SK-N-SH (cell line): ENCODE measurements at places on chromosomes 6 and 20.

DNA sequence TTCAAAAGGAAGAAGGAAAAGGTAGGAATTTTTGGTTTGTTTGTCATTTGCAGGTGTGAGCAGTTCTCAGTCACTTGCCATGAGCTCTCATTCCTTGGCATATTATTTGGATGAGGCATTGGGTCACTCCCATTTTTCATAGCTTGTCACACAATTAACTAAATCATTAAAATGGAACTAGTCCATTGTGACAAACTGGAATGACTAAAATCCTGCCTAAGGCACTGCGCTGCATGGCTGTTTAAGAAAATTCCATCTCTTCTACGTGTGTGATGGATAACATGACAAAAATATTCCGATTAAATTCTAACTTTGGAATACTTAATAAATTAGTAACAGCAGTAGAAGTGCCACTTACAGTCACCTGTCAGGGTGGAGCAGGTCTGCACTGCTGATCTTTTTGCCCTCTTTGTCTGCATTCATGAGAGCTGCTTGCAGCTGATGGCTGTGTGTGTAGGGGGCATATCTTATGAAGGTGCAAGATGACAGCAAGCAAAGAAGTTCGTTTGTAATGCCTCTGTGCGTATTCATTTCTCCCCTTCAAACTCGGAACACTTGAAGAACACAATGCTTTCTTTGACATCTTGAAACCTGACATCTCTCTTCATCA lies 1292.6 kb upstream of the MAP3K7 start:
- DNase-seq = no peak

DNA sequence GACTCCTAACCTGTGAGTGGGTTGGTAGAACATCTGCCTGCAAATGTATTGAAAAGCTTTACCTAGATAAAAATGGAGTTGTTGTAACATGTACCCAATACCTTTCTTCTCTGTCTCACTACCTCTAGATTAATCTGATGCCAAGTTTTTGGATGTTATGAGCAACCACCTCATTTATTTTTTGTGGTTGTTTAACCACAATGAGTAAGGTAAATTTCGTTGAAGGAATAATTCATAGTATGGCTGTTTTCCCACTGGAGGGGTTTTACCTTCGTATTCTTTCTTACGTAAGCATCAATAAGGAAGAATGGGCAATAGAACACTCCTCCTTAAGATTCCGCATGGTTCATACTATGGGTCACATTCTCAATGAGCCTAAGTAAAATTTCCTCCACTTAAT lies 165.4 kb downstream of the CDH26 start:
- no peak for DNase-seq

GRCh38 chr6:118712969-118713368 lies 61.6 kb upstream of the CEP85L start:
- no peak for DNase-seq

DNA sequence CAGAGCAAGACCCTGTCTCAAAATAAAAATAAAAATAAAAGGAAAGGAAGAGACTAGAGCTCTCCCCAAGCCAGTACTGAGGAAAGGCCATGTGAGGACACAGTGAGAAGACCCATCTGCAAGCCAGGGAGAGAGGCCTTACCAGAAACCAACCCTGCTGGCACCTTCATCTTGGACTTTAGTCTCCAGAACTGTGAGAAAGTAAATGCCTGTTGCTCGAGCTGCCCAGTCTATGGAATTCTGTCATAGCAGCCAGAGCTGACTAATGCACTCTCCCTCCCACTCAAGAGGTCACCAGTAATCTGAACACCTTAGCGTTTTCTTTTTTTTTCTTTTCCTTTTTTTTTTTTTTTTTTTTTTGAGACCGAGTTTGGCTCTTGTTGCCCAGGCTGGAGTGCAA lies 7.3 kb upstream of the PRPH2 start:
- no peak for DNase-seq

GRCh38 chr6:149054559-149055194 lies 262.8 kb upstream of the TAB2 start:
- no peak for DNase-seq

GRCh38 chr6:37256692-37257319 lies 766 bp upstream of the TBC1D22B start:
- no peak for DNase-seq
